AG08395 (cell line): ENCODE measurements at places on chromosomes 2 and 18.
A peak's percentile ranks its signal among the peaks of the same experiment; 100 is the strongest.

DNA sequence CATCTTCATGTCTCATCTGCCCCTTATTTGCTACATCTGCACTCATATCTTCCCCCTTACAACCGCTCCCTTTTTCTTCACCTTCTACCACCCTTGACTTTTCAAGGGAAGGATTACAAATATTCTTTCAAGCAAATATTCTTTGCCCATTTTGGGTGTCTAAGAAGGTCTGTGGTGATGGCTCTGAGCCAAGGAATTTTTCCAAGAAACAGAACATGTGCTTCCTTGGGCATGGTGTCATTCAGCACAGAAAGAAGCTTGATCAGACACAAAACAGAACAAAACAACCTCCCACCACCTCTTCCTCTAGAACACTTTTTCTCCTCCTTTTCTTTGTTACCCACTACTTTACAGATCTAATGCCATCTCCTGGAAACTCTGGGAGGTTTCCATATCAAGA is 313.7 kb downstream of the SATB2 start:
- DNase-seq, result no peak

DNA sequence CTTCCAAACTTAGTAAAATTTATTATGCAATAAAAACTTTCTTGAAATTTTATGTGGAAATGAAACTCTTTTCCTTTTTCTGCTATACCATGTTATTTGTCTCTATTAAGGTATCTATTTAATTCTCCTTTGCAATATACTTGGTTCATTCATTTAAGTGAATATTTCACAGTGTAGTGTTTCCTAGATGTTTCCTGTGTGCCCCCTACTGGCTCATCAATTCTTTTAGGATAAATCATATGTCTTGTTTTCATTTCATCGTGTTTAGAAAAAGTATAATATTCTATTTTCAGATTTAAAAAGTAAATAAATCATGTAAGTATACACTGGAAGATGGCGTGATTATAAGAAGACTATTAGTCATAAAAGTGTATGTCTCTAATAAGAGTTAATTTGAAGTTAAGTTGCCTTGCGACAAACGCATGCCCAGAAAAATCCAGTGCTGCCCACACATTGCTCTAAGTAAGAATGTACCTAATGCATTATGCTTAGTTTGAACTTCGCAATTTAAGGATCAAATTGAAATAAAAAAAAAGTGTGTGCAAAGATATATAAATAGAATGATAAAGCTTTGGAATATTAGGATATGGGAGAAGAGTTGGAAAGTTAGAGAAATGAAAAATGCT is 525.4 kb downstream of the KCNJ3 start:
- DNase-seq, result no peak

DNA sequence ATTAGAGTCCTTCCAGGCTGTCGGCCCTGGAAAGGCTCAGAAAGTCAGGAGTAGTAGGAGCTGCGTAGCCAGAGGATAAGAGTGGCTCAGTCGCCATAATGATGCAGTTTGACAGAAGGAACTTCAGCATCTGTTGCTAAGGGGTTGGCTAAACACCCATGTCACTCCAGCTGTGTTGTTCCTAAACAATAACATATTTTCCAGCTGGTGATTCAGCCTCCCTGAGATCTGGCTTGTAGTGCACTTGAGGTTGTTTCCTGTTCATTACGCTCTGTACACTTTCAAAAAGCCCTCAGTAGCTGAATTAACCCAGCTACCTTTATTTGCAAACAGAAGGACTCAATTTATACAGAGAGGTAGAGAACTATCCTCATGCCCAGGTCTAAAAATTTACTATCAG is 39.7 kb upstream of the EPAS1 start:
- DNase-seq, result peak; percentile 82

DNA sequence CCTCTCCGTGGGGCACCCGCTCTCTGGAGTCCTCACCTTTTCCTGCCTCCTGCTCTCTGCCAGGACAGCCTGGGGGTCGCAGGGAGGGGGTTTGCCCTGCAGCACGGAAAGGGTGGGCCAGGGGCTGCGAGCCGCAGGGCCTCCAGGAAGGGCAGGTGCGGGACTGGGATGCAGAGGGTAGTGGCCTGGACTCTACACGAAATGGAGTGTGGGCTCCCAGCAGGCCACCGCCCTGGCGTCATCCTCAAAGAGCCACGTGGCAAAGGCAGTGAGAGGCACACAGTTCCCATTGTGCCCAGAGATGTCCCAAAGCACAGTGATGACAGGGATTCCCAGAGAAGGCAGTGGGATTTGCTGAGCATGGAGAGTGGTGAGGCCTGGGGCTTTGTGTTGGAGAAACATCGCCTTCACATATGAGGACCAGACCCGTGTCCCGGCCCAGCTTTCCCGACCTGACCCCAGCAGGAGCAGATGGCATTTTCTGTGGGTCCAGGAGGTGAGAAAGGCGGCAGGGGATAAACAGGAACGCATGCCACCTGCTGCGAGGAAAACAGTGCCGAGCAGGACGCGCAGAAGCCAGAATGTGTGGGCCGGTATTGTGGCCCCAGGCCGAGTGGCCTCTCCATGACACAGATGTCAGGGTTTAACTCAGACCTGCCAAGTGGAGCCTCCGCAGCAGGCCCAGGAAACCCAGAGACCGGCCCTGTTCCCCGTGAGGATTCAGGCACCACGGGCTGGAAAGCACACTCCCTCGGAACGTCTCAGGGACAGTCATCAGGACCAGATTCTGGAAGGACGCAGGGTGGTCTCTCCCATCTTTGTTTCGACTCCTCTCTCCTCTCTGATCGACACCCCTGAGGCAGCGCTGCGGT is 855.5 kb upstream of the SALL3 start:
- DNase-seq, result no peak

DNA sequence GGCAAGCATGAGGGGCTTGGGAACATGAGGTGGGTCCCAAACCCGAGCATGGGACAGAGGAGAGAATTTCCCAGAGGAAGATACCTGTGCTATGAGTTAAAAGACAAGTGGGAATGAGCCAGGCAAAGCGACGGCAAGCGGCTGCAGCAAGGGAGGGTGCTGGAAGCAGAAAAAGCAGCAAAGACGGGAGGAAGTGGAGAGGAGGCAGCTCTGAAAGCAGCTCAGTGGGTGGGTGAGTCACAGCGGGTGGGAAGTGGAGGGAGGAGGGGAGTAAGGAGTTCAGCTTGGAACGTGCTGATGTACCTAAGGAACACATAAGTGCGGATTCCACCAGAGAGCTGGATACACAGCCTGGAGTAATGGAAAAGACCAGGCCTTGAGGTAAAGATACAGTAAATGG is 41.4 kb downstream of the THUMPD2 start:
- DNase-seq, result peak; percentile 30

DNA sequence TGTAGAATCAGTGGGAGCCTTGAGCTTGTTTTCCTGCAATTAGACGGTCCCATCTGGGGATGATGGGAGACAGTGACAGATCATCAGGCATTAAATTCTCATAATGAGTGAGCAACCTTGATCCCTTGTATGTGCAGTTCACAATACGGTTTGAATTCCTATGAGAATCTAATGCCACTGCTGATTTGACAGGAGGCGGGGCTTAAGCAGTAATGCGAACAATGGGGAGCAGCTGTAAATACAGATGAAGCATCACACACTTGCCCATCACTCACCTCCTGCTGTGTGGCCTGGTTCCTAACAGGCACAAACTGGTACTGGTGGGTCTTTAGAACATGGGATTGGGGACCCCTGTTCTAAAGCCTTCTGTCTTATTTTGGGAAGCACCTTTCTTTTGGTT is 17.9 kb upstream of the NYAP2 start:
- DNase-seq, result no peak

- DNase-seq, result no peak
Observed at GRCh38 chr18:79923896-79924585, 27.4 kb downstream of the SLC66A2 start.

DNA sequence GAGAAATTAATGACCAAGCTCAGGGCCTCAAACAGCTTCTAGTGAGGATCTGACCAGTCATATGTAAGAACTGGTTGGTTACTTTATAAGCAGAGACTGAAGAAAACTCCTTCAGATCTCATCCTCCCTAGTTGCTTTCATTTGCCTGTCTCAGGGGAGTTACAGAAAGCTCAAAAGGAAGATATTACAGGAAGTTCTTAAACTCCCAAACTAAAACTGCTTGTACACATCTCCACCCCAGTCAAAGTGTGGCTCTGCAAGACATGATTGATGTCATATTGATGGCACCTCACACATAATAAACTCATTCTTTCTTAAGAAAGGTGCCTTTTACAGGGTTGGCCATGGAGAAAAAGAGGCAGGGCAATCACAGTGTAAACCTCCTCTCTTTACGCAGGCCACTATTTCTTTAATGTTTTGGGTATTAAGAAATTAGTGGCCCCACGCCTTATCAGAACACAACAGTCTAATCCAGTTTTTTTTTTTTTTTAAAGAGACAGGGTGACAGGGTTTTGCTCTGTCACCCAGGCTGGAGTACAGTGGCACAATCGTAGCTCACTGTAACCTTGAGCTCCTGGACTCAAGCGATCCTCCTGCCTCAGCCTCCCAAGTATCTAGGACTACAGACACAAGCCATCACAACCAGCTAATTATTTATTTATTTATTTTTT is 62.6 kb upstream of the STK17B start:
- DNase-seq, result no peak

DNA sequence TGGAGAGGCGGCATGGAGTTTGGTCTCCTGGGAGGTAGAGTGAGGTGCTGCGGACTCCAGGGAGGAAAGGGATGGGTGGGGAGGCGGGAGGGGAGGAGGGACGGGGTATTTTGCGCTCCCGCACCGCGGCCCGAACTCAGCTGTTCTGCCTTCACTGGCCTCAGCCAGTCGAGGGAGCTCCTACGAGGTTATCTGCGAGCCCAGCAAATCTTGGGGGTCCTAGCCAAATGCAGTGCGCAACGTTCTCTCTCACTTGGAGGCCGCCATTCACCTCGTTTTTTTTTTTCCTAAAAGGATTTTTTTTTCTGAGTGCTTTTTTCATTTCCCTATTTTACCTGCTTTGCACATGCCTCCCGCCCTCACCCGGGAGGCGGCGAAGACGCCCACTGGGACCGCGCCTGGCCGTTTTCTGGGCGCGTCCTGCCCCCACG is 877 bp upstream of the BCL2L11 start:
- no peak for DNase-seq

DNA sequence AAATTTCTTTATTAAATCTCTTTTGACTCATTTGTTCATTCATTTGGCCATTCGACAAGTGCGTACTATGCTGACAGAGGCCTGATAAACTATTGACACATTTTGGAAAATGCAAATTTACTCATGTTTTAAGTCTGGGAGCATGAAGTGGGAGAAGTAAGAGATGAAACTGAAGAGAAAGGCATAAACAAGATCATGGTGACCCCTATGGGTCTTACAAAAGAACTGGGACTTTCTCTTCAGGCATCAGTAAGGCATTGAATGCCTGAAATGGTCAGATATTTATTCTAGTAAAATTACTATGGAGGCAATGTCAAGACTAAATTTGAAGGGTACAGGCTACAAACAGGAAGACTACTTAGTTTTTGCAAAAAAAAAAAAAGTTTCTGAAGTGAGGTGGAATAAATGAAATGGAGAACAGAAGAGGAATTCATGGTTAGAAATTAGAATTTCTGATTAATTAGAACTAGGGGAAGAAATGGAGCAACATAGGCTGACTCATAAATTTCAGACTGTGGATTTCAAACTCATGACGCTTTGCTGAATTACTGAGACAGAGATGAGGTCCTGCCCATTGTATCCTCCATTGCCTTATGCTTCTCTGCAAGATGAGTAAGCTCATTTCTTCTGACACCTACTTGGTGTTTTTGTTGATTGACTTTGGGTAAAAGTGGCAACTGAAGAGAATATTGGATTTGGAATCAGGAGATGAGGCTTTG is 32.7 kb downstream of the VSNL1 start:
- DNase-seq, result no peak

DNA sequence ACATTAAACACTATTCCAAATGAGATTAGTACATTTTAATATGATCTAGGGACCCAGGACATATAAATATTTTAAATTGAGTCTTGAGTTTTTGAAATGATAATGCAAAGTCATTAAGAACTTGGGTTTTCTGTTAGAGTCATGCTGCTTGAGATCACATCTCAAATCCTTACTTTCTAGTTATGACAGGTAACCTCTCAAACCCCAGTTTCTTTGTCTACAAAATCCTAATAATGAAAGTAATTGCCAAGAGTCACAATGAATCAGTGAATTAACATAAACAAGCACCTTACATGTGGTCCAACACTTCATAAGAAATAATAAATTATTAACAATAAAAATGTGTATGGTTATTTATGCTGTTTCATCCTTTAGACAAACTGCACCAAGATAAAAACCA is 607.6 kb downstream of the LRP1B start:
- no peak for DNase-seq

DNA sequence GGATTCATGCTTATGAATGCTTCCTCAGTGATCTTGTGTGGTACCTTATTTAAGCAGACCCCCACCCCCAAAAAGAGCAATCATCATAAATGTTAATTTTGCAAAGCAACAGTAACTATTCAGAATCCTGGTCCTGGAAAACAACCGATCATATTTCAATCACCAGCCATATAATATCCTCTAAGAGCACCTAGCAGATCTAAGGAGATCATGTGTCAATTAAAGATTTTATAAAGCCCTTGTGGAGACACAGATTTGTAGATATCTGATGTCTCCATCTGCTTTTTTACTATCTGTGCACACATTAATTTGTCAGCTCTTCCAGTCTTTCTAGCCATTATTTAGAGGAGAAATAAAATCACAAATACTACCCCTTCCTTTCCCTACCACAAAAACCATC is 423.7 kb downstream of the TGIF1 start:
- no peak for DNase-seq

DNA sequence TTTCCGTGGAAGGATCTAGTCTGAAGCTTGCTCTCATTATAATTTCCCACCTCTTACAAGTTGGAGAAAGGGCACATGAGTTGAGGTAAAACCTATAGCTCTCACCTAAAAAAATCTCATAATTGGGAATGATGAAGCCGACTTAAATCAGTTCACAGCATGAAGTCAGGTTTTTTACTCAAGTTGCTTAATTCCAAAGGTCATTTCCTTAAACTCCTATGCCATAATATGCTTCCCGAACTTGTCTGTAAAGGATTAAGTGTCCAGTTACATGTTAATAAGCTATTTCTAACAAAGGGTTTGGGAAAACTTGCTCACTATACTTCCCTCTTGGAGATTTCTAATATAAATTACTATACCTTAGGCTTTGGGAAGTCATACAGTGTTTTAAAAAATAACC is 481.2 kb downstream of the NUP35 start:
- no peak for DNase-seq

DNA sequence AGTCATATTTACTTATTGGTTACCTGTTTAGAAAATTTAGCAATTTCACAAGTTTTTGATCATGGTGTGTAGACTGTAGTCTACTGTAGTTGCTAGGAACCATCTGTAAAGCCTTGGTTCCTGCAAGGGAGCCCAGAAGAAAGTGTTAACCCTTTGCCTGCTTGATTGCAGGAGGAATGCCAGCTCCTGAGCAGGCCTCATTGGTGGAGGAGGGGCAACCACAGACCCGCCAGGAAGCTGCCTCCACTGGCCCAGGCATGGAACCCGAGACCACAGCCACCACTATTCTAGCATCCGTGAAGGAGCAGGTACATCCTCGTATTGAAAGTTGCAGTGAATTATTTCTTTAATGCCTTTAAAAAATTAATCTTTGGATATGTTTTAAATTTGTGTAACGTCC is 76.3 kb downstream of the PKP4 start:
- DNase-seq, result no peak
